NCI-H446 treated with DMSO at 0.1 percent for 48 hours (cell line): ENCODE measurements at places on chromosomes 5 and 9.
A peak's percentile ranks its signal among the peaks of the same experiment; 100 is the strongest.

DNA sequence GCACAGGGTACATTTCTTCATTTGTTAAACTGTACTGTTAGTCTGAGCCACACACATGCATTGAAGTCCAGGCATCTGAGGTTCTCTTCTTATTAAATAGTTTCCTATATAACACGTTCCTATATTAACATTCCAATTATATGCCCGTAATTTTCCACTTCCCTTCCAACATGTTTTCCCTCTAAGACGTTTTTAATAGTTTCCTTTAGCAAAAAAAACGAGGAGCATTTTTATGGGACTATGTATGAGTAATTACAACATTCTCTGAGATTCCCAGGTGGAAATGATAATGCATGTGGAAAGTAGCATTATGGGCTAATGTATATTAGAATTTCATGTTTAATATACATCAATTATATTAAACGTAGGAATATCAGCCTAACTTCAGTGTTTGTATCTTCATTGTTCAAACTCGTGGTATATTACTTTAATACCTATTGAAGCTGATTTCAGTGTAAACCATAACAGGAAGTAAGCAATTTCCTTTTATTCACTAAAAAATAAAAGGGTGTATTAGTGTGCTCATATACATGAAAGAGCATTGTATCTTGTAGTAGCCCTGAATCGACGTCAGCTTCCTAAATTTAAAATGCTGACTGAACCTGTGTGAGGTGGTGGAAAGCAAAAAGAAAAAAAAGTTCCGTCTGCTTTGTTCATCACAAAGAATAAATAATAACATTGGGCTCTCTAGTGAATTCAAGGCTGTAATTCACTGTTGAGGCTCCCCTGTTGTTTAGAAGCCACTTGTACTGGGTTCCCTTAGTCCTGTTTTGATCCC lies 11.3 kb downstream of the SMARCA2 start:
- DNase-seq = no peak

DNA sequence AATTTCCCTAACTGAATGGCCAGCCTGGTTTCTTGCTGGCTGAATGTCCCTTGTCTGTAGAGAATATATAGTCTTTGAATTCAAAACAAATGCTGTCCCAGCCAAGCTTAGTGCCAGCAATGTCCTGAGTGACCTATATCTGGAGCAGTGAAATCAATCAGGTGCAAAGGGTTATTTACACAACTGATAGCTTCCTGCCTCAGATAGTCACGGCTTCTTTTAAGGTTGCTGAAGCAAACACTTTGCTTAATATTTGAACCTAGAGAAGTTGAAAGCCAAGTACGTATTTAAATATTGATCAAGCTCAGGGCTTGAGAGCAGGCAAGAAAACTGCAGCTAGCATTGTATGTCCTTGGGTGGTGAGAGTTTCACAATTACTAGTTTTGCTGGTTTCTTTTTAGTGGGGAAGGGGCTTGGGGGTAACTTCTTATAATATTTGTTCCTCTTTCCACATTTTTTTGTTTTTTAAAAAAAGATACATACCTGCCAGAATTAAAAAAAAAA lies 2.0 kb upstream of the ARHGEF28 start:
- DNase-seq = no peak

- no peak for DNase-seq
Measured at GRCh38 chr9:25742256-25742655, 64.0 kb upstream of the TUSC1 start.

GRCh38 chr9:70034271-70034711 lies 9.4 kb upstream of the MAMDC2 start:
- no peak for DNase-seq

DNA sequence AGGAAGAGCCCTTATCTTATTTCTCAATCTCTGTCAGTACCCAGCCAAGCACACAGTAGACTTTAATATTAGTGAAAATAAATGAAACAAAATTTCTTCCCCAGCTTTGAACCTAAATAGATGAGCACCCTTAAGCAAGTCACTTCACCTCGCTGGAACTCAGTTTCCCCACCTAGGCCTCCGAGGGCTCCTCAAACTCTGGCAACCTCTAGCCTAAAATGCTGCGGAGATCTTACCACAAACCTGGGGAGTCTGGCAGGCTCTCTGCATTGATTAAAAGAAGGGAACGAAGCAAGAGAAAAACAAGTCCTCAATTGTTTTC lies 326 bp downstream of the RIGI start:
- DNase-seq = no peak

DNA sequence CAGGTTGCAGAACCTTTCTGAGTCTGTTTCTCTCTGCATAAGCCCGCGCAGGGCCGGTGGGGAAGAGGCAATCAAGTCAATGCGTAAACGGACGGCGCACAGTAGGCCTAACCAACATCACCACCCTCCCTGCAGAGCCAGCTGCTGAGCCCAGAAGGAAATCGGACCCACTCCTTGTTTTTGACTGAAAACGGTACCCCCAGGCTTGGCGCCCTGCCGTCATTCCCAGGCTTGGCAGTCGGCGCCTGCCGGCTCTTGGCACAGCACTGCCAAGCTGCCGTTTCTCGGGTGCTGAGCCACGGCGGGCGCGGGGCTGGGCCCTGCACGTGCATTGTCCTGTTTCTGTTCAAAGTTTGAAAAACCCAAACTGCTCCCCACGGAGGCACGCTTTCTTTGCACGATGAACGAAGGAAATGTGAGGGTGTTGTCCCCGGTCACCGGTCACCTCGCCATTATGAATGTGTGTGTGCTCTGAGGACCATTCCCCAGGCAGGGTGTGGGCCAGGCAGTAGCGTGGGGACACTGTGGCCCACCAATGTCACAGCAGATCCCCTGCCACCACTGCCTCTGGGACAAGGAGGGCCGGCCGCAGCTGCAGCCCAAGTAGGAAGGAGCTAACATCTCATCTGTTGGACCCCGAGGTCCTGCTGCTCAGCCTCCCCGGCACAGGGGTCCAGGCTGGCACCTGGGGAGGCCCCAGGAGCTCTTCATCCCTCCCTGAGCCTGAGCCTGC lies 20.1 kb downstream of the FIBCD1 start:
- peak; percentile 38 for DNase-seq

GRCh38 chr5:181217803-181218062 lies 5.3 kb upstream of the TRIM41 start:
- DNase-seq = no peak

DNA sequence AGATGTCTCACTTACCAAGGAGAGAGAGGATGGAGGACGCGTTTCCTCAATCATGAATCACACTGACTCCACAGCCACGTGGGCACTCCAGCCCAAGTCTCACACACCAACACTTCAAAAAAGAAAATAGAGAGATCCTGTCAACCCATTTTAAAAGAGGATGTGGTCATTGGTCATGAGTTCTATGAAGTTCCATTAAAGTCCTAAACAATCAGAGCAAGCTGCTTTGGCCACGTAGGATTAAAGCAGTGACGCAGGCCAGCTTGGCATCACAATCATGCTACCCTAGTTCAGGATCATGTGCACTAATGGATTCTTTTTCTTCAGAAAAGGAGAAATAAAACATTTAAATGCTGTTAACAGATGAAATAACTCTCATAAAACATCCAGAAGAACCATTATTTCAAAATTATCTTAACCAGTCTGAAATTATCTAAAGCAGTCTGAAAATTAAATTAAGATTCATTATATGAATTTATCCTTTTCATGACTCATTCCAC lies 108.1 kb downstream of the SEMA5A start:
- DNase-seq = no peak

- DNase-seq = no peak
Measured at GRCh38 chr9:81979196-81979595, 9.4 kb upstream of the SPATA31D1 start.

DNA sequence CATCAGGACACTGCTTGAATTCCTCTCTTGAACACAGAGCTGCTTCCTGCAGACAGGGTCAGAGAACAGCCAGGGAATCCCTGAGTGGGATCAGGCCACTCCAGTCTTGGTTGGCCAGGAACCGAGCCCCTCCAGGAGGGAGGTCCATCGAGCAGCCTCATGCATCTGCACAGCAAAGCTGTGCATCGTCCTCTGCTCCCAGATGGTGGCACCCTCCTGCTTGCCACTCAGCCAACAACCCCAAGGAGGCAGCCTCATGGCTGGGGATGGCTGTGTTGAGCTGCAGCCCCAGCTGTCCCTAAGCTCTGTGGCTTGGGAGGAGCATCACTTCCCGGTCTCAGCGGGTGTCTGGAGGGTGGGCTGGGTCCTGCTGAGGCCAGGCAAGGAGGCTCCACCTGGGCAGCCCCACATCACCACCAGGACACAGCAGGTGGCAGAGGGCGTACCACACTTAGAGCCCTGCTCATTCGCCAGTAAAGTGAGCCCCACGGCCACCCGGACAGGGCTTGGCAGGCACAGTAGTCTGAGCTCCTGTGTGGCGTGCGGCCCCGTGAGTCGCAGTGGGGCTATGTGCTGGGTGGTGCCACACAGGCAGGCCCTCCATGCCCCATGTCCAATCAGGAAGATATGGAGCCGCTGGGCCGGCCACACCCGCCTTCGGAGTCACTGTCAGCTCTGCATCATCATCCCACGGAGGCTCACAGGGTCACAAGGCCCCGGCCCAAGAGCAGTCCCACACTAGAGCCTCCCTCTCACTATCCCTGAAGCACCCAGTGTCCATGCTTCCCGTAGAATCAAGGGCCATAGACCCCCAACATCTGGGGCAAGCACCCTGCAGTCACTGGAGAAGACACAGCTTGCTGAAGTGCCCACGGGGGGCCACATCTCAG lies 11.9 kb downstream of the LPCAT1 start:
- DNase-seq = no peak
